ENCODE measurements at places on chromosomes 3 and 15. TPM values are rescaled to one million over a fixed set of nuclear protein-coding genes. Genes with fewer than 3 reads are reported as not detected.

SEMA6D gene
- total RNA-seq = 4.4 TPM

TRAT1 gene
- not detected for total RNA-seq

ROBO2 gene
- total RNA-seq = 0.43 TPM

ANKRD63 gene
- not detected for total RNA-seq

FMN1 gene
- total RNA-seq = 2.5 TPM

SH2D7 gene
- not detected for total RNA-seq

ATP13A5 gene
- not detected for total RNA-seq

ZNF80 gene
- not detected for total RNA-seq

CATSPER2 gene
- 2.0 TPM for total RNA-seq

Data from smooth muscle cell of the pulmonary artery (primary cell).